NCI-H1417 (cell line): ENCODE measurements at places on chromosomes 5 and 9.
A peak's percentile ranks its signal among the peaks of the same experiment; 100 is the strongest.

GRCh38 chr9:131010482-131011273 is 1.7 kb downstream of the LAMC3 start:
- no peak for DNase-seq

DNA sequence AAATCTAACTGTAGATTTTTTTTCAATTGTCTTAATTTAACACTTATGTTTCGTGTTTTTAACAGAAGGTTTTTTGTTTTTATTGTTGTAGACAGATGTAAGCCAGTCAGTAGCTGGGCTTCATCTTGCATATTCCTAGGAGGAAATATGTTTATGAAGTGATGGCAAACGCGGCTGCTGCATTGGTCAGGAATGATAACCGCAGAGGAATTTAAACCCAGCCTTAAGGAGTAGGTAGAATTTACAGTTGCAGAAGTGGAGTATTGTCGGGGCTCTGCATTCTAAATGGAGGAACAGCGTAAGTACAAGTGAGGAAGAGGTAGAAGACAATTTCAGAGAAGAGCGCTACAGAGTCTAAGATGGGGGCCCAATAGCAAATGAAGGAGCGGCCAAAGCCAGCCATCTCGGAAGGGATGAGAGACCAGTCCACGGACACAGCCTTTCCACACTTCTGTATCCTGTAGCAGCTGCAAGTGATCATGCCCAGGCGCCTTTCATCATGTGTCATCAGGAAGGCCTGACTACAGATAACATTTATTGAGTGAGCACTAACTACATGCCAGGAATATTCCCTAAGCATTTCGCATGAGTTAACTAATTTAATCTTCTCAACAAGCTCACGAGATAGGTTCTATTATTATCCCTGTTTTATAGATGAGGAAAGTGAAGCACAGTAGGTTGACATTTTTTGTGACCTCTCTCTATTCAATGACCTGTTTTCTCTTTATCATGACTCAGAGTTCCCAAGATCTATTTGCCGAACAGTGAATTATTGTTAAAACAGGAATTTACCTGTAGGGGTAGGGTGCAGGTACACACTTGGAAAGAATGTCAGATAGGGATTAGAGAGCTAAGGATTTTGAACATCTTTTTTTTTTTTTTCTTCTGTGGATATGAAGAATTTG is 38.1 kb downstream of the CMYA5 start:
- no peak for DNase-seq

GRCh38 chr9:847505-847904 is 6.0 kb downstream of the DMRT1 start:
- no peak for DNase-seq

GRCh38 chr9:13109781-13110180 is 169.7 kb downstream of the MPDZ start:
- peak; percentile 5 for DNase-seq
